Hematopoietic multipotent progenitor cell treated with erythropoietin and hydrocortisone succinate and interleukin-3 and kit ligand, for 6 days (in vitro differentiated cells): ENCODE measurements at places on chromosomes 12 and 14.

DNA sequence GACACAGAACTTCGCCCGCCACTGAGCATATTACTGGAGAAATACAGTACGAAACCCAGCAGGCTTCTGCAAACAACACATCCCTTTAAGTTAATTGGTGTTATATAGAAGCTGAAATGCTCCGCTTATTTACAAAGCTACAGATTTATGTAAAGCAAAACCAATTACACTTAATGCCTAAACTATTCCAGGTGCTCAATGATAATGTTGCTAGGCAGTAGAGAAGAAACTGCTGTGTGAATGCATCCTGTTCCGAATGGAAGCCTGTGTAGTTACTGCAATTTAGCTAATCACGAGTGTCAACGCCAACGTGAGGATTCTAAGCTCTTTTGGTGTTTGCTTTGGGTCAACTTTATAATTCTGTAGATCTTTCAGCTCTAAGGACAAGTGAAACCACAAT lies 89.8 kb downstream of the SLC15A5 start:
- DNase-seq: no peak

DNA sequence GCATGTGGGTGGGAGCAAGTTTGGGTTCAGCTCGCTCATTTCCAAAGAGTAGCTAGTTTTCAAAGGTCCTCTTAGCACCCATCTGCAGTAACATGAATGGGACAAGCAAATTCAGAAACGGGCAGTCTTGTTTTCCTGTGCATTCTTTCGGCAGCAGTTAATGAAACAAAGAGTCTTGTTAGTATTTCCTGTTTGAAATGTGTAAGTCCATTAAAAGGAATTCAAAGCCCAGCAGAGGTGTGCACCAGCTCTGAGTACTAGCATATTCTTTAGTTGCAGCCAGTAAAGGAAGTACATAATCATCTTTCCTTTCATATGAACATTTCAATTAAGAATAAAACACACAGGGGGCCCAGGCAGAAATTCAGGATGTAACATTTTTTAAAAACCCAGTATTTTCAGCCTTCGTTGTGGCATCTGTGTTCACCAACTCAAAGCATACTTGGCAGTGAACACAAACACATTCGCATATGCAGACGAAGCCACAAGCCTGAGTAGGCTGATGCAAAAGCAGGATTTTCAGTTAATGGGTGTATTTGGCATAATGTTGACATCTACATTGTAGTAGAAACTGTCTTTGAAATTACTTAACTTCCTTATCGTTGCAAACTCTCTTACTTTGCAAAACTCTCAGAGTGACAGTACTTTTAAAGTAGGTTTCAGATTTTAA lies 570.0 kb upstream of the FLRT2 start:
- no peak for DNase-seq

DNA sequence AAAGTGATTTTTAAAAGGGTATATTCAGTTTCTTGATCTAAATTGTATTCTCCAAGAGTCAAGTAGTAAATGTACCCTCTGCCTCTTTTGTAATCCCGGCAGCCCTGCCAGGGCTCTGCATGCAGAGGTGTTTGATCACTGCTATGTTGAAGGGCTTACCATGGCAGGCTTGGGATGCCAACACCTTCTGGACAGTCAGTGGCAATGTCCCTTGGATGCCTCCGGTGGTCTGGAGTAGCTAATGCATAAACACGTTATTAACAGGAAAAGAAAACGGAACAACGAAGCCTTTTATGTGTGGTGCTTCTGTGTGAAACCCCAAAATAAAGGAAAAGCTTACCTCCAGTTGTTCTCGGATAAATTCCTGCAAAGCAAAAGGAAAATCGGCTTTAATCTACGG lies 19.9 kb downstream of the EIF2B2 start:
- peak; percentile 70 for DNase-seq

DNA sequence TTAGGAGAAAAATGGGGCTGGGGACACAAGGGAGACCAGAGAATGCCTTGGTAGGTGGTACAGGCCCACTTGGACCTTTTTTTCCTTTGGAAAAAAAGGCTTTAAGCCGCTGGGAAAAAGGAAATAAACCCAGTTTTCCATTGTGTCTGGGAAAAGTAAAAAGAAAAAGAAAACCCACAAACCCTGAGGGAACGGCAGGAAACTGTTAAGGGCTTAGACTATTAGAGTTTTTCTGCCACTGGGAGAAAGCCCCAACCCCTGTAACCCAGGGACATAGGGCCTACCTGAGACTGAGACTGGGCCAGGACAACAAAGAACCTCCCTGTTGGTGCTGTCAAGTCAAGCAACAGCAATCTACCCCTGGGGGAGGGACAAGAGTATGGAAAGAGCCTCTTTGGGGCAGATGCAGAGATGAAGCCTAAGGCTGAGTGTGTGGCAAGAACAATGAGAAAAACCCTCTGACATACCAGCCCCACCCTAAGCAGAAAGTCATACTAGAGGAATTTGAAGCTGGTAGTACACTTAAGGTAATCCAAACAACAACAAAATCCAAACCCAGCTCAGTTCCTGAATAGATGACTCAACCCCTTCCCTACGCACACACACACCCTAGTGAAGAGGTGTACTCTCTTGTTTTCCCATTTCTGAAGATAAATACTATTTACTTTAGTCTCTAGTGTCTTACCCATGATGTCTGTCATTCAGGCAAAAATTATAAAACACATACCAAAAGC lies 22.8 kb downstream of the ATF1 start:
- DNase-seq: no peak

- no peak for DNase-seq
Measured at GRCh38 chr12:106602076-106602475, 19.3 kb downstream of the RFX4 start.
